HFFc6 (cell line): ENCODE measurements at places on chromosomes 5 and 9.

- DNase-seq = no peak
These were observed 534 bp downstream of the SRFBP1 start for GRCh38 chr5:121962347-121962670.

DNA sequence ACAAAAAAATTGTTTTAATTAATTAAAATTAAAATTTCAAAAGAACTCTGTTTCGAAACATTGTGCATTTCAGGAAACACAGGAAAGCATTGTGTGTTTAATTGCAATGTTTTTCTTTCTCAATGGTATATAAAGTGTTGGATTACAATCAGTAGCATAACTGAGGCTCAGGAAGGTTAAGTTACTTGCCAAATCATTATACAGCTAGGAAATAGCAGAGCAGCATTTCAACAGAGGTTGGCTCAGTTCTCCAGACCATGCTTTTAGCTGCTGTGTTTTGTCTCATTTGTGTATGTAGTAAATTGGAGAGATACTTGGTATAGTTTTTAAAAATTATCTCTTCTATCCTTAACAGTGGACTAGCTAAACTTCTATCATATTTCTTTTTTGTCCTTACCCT, 30.0 kb upstream of the CAMLG start:
- no peak for DNase-seq

- DNase-seq = no peak
These were observed 45.5 kb upstream of the RNU6ATAC start for GRCh38 chr9:134209731-134210311.

- DNase-seq = no peak
These were observed 440.4 kb downstream of the EFNA5 start for GRCh38 chr5:107230367-107230766.

GRCh38 chr5:132238169-132238744, 10.6 kb upstream of the P4HA2 start:
- peak; percentile 64 for DNase-seq

GRCh38 chr9:133974631-133975341, 17.3 kb downstream of the VAV2 start:
- DNase-seq = no peak

DNA sequence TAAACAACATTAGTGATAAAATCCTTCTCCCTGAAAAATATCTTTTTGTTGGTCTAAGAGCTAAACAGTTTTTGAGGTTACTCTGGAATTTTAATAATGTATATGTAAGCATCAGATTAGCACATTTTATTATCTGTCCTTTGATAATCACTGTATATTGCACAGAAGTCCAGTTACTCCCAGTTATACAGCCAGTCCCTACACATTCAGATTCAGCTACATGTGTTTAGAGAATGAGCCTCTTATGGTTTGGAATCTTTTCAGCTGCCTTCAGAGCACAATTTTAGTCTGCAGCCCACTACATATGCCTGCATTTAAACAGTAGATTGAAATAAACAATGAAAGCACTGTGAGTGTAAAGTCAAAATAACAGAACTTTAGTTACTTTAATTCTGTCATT, 438.2 kb downstream of the ARHGEF28 start:
- no peak for DNase-seq

DNA sequence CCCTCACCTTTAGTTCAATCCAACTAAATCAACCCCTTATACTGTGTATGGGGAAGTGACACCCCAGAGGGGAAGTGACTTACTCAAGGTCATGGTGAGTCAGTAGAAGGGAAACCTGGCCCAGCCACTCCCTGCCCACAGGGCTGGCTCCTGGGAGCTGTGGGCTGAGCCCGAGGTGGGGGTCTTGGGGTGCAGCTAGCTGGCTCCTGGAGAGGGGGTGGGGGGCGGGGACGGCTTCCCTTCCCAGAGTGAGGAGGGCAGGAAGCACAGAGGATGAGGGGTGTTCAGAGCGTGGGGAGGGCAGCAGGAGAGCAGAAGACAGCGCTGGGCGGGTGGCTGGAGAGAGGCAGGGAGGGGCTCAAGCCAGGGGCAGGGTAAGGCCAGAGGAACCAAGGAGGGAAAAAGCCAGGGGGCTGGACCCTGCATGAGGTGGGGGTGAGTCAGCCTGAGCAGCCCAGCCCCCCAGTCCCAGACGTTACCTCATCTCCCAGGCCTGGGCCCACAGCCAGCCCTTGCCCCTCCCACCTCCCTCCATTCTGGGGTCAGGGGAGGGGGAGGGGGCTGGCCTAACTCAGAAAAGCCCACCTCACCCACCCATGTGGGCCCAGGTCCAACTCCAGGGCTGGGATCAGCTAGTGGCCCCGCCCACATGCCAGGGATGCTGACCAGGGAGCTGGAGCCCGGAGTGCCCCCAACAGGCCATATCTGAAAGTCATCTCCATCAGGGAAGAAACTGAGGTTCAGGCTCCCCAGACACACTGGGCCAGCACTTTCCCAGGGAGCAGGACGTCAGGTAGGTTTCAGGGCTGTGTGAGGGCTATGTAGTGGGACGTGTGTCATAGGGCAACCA, 2.8 kb downstream of the PDLIM7 start:
- DNase-seq = peak; percentile 87

DNA sequence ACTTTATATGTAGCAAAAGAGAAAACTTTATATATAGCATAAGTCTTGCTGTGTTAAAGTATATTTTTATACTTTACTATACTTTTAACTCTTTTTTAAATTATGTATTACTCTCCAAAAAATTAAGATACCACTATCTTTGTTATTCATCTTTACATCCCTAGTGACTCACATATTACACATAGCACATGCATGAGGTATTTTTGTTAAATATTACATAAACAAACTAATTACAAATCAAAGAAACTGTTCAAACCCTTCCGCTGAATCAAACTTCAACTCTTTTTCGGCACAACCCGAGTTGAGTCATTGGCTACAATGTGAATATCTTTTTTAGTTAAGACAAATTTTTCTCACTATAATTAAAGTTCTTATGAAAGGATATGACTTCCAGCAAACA, 32.1 kb downstream of the NADK2 start:
- DNase-seq = no peak

DNA sequence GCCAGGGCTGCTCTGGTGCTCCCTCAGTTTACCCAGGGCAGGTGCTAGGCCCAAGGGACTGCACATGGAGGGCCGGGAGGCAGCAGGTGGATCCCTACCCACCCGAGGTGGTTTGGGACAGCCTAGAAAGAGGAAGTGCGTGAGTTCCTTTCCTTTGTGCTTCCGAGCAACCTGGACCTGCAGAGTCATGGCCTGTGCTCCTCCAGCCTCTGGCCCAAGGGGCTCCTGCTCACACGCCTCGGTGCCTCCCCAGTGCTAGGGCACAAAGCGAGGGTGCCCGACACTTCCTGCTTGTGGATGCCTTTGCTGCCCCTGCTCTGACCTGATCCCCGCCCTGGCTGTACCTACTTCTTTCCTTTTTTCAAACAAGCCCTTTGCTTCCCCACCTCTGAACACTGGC, 79.3 kb downstream of the RXRA start:
- DNase-seq = no peak

DNA sequence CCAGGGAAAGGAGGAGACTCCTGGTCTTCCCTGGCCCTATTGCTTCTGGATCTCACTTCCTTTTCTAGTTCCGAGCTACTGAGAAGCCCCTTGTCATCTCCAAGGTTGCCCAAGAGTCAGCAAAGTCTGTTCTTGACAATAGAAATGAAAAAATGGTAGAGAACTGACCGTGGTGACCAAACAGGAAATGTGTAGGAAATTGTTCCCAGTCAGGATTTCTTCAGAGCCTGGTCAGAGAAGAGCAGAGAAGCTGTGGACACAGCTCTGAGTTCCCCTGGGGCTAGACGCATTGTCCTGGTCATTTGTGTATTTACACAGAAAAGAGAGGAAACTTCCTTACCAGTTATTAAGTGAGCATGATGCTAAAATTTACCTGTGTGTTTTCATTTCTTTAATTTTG, 35.6 kb downstream of the S1PR3 start:
- no peak for DNase-seq

GRCh38 chr5:136538534-136538933, 173.2 kb upstream of the TRPC7 start:
- DNase-seq = peak; percentile 45

DNA sequence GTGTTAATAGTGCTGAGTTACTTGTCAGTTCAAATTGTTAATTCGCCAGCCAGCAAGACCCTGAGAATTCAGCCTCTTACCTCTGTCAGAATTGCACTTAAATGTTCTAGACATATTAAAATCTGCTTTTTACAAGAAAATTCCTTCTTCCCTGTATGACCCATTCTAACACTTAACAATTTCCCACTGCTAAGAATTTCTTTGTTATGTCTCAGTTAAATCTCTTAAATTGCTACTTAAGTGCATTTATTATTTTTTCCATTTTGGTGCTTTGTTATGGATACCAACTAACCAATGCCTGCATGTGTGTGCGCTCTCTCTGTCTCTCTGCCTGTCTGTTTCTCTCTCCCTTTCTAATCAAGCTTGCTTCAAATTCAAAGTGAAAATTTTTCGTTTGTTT, 44.9 kb downstream of the IZUMO3 start:
- no peak for DNase-seq

- no peak for DNase-seq
These were observed 155.2 kb downstream of the BAAT start for GRCh38 chr9:101229606-101230005.

GRCh38 chr9:93346231-93347112, 105.0 kb upstream of the FAM120A start:
- no peak for DNase-seq

DNA sequence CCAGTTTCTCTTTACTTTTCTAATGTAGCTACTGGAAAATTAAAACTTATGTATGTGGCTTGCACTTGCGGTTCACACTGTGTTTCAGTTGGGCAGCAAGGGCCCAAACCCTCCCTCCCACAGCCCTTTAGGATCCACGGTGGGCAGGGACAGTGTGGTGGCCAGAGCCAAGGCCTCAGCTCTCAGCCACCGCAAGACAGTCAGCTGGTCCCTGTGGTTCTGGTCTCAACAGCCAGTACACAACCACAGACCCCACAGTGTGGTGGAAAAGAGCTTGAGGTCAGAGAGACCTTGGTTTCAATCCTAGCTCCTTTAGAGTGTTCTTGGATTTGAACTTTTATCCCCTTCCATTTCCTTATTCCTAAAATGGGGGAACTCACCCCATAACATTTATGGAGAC, 153.0 kb upstream of the SMIM23 start:
- no peak for DNase-seq

DNA sequence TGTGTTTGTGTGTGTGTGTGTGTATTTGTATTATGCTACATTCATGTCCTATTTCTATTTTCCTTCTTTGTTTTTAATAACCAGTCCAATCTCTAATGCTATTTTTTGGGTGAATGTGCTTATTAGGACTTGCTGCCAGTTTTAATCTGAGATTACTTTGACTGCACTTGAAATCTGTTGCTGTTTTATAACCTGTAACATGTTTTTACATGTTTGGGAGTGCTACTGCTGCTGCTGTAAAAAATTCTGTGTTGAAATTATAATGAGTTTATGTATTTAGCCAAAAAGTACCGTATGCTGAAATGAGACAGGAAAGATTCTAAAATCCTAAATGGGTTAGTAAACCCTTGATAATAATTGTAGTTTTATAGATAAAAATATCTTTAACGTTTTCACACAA, 104.7 kb upstream of the SSBP2 start:
- no peak for DNase-seq

GRCh38 chr9:87107072-87107471, 159.8 kb upstream of the GAS1 start:
- DNase-seq = no peak

DNA sequence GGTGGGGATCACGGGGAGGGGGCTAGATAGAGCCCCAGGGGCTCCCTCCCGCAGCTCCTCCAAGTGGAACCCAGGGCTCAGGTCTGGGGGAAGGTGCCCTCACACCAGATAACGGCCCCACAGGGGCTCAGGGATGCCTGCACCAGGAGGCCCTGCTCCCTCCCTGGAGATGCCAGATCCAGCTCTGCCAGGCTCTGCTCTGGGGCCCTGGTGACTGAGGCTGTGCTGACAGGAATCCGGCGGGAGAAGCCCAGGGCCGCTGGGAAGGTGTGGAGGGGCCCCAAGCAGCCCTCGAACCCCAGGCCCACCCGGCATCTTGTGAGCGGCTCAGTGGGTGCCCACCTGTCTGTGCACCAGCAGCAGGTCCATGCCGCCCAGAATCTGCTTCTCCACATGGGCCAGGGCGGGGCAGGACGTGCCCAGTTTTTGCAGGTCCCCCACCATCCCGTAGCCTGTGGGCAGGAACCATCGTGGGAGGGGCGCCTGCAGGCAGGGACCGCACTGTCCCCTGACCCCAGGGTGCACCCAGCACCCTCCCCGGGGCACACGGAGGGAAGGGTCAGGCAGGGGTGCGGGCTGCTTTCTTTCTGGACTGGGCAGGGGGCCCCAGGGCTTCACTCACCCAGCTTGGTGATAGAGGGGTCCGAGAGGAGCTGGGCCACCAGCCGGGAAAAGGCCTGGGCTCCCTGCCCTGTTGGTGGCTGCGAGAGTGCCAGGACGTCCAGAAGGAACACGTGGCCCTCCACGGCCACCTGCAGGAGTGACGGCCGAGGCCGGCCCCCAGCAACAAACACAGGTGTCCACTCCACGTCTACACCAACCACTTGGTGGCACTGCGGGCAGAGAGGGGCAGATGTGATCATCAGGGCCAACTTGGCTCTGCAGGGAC, 48.9 kb upstream of the NRARP start:
- DNase-seq = no peak

GRCh38 chr9:93670208-93671019, 94.0 kb downstream of the PHF2 start:
- peak; percentile 42 for DNase-seq

GRCh38 chr5:132470596-132470995, 20.0 kb downstream of the IRF1 start:
- no peak for DNase-seq

DNA sequence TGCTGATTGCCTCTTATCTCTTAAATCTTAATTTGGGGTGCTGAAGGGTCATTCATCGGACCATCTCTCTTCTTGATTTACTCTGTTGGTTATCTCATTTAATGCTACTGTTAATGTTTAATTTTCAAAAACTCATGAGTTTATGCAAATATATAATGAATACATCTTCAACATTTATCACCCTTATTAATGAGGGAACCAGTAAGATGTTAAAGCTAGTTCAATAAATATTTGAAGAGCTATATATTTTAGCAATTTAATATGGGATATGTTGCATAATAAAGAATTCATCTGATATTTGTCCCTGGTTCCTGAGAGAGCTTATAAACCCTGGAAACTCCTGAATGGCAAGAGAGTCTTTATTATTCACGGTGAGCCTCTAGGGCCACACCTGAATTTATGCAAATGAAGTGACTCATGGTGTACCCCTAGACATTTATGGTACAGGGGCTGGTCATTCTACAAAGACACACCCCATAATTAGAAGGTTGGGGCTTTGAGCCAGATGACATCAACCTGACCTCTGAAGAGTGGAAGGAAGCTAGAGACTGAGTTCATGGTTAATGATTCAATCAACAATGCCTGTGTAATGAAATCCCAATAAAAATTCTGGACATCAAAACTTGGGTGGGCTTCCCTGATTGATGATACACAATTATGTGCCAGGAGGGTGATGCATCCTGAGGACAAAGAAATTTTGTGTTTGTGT, 339.5 kb upstream of the ZNF608 start:
- DNase-seq = no peak
